Fibroblast of mammary gland (primary cell): ENCODE measurements at places on chromosomes 2 and 18.
A peak's percentile ranks its signal among the peaks of the same experiment; 100 is the strongest.

DNA sequence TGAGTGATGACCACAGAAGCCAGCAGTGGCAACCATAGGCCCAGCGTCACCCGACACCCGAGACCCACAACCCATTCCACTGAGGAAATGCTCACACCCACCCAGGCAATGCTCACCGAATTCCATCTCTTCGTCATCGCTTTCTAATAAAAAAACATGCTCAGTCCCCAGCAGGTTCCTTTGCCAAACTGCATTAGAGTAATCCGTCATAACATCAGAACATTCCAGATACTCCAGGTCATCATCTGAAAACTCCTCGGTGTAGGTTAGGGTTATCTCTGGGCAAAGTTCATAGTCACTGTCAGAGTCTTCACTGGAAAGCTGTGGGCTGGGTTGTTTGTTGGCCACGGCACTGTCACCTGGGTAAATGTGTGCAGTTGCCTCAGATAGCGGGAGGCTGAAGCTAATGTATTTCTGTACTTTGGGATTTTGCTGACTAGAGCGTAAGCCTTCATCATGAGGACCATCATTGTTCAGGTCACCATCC lies 49.3 kb downstream of the ALPK2 start:
- DNase-seq = peak; percentile 92

GRCh38 chr2:28137221-28137620 lies 246.7 kb downstream of the BABAM2 start:
- DNase-seq = peak; percentile 96

DNA sequence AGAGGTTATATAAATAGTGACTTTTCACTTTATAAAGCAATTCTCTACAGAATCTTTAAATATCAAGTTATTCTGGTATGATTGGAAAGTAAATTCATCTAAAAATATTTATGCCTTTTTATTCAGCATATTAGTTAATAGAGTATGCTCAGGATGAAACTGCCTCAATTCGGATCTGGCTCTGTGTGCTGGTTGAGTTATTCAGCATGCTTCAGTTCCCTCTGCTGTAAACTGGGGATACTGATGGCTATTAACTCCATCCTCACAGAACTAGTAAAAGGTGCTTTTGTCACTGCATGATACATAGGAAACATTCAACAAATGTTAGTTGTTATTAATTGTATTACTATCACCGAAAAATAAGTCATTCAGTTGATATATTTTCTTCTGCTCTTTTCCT lies 250.3 kb downstream of the NRXN1 start:
- DNase-seq = no peak

DNA sequence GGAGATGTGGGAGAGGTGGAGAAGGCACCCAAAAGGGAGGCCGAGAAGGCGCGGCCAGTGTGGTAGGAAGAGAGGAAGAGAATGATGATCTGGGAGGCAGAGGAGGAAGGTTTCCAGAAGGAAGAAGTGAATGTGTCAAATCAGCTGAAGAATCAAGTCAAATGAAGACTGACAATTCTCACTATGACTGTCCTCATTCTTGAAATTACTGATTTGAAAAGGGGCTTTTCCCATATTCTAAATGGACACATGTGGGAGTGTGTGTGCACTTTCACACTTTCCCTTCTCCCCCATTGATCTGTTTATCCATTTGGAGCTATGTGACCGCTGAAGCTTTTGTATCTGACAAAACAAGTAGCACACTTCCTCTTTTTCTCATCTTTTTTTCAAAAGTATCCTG lies 6.1 kb downstream of the AFF3 start:
- DNase-seq = no peak

- peak; percentile 3 for DNase-seq
These were observed 927.0 kb upstream of the CRIM1 start for GRCh38 chr2:35428548-35428947.

GRCh38 chr2:219118504-219118903 lies 42.1 kb downstream of the NHEJ1 start:
- no peak for DNase-seq

DNA sequence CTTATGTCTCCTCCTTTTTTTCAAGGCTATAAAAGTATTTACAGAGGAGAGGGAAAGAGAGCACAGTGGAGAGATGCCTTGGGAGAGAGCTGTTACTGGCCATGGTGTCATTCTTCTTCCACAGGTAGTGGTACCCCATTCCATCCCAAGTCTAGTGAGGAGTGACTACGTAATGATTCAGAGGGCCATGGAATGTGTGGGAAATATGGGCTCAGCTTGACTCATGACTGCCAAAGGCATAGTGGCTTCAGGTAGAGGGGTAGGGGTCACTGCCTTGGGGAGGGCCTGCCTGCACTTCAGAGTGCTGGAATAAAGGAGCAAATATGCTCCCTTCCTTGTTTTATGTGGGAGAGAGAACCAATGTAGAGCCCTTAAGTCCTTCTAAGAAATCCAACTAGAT lies 620.6 kb downstream of the IRS1 start:
- peak; percentile 16 for DNase-seq

DNA sequence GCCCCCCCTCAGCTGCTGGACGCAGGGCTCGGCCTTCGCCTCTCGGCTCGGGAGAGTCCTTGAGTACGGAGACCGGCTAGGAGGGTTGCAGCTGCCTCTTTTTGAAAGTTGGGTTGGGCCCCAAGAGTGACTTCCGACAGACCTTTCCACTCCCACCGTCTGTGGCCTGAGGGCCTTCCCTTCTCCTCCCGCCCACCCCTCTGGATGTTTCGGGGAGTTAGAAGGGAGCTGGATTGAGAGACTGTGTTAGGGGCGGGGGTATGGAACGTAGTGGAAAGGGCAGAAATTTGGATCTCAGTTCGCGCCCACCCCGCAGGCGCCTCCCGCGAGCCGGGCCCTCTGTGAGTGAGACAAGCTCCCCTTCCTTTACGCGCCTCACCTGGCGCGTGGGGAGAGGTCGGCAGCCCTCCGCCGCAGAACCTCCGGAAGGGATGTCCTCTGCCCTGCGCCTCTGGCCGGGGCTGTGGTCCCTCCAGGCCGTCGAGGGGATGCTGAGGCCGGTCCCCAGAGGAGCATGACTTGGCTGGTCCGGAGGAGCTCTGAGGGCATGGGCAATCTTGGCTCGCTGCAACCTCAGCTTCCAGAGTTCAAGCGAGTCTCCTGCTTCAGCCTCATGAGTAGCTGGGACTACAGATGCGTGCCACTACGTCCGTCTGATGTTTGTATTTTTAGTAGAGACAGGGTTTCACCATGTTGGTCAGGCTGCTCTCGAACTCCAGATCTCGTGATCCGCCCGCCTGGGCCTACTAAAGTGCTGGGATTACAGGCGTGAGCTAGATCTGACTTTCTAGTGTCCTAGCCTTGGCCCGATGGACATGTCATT lies 15.9 kb downstream of the C2orf74 start:
- DNase-seq = peak; percentile 30

GRCh38 chr18:55912071-55912470 lies 324.1 kb upstream of the TCF4 start:
- no peak for DNase-seq

DNA sequence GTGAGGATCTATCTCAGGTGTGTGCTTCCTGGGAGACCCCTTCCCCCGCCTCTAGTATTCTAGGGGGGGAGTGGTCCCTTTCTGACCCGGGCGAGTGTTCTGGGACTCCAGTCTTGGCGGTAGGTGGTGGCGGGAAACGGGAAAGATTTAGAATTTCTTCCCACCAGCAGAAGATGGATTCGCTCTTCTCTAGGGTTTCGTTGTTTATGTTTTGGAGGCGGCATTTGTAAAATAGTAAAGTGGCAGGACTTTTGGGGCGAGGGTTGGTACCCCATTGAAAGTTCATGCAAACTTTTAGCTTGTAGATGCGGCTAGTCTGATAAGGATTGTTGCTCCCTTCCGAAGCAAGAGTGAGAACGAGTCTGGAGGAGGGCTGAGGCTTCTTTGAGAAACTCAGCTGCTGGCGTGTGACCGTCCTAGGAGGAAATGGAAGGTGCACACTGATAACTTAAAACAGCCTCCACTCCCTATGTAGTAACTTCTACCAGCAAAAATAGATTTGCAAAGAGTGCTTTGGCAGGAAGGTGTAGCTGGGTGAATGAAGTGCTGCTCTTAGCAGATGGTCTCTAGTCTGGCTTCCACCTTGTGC lies 412 bp downstream of the GPD2 start:
- no peak for DNase-seq

GRCh38 chr2:224987733-224988132 lies 54.5 kb downstream of the DOCK10 start:
- peak; percentile 73 for DNase-seq

DNA sequence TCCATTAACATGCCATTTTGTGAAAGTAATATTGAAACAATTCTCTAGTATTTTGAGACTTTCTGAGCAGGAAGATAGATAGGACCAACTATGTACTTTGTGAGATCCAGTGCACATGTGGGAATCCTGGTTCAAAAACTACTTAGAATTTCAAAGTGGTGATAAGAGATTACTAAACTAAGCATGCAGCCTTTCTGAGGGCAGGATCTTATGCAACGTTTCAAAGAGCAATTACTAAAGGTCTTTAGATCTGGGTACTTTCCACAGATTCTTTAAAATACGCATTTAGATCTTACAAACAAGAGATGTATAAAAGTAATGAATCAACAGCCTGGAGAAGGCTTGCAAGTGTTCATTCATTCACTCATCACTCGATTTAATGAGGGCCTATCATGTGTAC lies 124.4 kb upstream of the TRIB2 start:
- DNase-seq = no peak

DNA sequence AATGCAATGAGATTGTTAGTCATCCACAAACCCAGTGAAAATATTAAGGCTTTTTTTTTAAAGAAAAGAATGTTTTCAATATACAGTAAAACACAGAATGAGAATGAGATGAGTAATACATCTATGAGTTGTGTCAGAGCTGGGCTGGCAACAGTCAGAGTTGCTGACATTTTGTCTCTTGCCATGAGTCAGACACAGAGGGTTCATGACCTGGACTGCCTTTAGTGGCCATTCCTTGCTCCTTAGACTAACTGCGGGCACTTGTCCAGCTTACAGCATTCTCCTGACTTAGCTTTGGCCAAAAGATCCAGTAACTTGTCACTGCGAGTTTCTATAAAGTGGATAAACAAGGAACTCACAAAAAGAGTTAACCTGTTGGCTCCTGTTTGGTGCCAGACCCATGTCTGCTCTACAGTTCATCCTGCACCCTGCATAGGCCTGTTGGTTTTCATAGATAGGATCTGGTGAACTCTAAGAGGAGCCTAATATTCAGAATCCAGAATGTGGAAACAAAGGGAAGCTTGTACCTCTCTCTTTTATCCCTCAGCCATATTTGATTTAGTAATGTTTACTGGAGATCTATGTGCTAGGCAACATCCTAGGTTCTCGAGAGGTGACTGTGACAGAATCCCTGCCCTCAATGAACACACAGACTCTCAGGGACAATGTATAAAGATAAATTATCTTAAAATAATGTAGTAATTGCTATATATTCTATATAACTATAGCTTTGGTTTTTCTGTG lies 391.5 kb upstream of the VWC2L start:
- DNase-seq = peak; percentile 99

- no peak for DNase-seq
These were observed 61.1 kb upstream of the UGP2 start for GRCh38 chr2:63780518-63781155.

GRCh38 chr18:8011361-8011760 lies 444.2 kb downstream of the PTPRM start:
- DNase-seq = no peak

GRCh38 chr2:54024576-54024975 lies 53.8 kb upstream of the PSME4 start:
- DNase-seq = no peak

DNA sequence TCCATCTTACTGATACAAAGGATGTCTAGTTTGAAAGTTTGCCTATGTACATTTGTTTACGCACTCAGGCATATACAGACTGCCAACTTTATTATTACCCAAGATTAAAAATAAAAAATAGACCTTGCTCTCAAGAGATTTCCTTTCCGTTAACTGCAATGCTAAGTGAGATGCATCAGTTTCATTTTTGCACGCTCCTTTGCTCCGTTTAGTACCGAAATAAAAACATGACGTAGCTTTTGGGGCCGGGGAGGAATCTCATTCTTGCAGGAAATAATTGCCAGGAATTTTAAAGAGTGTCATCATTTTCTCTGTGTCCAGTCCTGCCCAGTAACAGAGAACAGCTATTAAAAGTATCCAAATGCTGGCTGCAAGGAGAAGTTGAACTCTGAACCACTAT lies 169.5 kb downstream of the SLC8A1 start:
- DNase-seq = peak; percentile 61

DNA sequence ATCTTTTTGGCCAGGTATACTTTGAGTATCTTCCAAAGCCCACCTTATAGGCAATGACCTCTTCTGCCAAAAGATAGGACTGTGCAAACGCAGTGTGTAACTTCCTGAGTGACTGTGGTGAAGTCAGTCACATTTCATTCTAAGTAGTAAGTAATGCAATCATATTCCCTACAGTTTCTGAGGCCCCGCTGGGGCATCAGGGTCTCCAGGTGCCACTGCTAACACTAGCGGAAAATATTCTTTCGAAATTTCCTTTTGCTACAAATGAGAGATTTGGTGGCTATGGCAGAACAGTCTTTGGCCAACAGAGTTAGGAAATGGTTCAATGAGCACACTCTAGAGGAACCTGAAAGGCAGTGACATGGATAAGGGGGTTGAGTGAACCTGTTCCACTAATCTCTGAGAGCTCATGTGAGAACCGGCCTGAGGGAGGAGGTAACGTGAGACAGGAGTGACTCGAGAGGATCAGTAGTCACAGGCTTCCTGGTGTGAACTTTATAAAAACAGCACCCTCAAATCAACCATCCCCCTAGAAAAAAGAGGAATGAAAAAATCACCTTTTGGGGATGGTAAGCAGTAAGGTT lies 102.6 kb upstream of the LPIN2 start:
- no peak for DNase-seq

- DNase-seq = no peak
These were observed 6.3 kb upstream of the EN1 start for GRCh38 chr2:118853651-118854291.

DNA sequence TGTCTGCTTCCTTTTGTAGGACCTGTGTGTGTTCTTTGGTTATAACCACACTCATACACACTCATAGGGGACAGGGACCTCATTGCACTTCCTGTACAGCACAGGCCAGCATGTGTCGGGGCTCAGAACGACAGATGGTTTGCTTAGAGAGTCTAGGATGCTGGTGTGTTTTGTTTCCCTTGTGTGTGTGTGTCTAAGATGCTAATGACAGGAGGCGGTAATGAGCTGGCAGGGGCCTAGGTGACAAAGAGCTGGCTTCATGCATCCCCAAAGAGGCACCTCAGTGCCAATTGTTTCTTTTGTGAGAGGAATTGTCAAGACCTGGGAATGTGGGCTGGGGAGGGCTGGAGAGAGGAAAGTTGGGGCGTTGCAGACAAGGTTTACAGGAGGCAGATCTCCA lies 66.6 kb downstream of the CELF4 start:
- DNase-seq = no peak

- DNase-seq = peak; percentile 44
These were observed 20.9 kb downstream of the THNSL2 start for GRCh38 chr2:88190808-88191721.

- DNase-seq = peak; percentile 50
These were observed 53.9 kb upstream of the CYTIP start for GRCh38 chr2:157497638-157498314.

- DNase-seq = no peak
These were observed 63.2 kb upstream of the KLHL29 start for GRCh38 chr2:23321751-23322150.

DNA sequence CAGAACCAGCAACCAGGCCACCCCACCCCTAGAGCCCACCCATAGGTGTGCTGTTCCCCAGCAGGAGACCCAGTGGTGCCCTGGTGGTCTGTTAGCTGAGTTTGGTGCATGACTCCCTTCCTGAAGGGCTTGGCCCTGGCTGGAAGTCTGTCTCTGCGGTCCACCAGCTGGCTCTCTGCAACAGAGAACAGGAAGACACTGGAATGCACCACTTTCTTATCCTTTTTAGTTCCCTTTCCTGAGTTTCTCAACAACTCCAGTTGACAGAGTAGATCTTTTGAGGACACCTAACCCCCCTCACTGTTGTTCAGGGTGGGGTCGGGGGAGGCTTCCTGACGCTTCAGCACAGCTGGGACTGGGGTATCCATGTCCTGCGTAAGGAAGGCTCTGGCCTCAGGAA lies 11.9 kb upstream of the RPL37A start:
- no peak for DNase-seq
